Stimulated activated CD8-positive, alpha-beta memory T cell treated with anti-CD3 and anti-CD28 coated beads, Interleukin-15, amount 100 ng/mL, for 24 hours (primary cell): ENCODE measurements at places on chromosomes 13 and 19.

DNA sequence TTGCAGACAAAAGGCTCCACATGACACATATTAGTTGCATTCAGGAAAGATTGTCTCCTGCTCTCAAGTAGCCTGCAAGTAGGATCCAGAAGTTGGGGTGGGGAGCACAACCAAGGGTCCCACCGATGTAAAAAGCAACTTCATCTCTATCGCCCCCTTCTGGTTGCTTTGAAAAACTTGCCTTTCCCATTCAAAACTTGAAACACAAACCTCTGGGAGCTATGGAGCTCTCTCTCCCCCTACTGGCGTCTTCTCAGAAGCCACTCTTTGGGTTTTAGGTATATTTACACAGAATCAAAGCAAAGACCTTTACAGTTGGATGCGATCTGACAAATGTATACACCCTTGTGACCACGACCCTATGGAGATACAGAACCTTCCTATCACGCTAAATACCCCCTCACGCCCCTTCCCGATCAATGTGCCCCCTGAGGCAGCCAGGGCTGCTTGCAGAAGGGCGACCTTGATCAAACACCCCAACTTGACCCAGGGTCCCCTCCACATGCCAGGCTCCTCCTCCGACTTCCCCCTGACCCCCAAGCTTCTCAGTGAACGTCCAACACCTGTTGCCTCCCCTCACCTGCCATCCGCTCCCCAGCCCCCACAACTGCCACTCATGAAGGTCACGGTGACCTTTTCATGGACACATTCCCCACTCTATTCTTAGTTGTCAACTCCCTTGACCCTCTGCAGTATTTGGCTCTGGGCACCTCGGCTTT is 10.1 kb downstream of the NOSIP start:
- no peak for DNase-seq

- DNase-seq = no peak
These were observed 66.0 kb upstream of the TPP2 start for GRCh38 chr13:102530751-102531150.

- DNase-seq = no peak
These were observed 9.1 kb downstream of the TLE5 start for GRCh38 chr19:3053218-3053621.

DNA sequence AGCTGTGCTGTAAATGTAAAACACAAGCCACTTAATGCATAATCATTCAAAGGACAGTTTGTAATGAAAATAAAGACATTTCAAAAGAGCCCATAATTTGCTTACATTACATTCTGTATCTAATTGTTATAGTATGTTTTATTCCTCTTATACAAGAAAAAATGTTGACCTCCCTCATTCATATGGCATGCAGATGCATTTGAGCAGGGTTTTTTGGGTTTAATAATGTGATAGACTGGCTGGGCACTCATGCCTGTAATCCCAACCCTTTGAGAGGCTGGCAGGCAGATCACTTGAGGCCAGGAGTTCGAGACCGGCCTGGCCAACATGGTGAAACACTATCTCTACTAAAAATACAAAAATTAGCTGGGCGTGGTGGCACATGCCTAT is 11.6 kb upstream of the ARL11 start:
- DNase-seq = no peak

- DNase-seq = no peak
These were observed 921 bp upstream of the POLD1 start for GRCh38 chr19:50383001-50383851.

GRCh38 chr19:35006342-35006998 is 6.3 kb downstream of the GRAMD1A start:
- DNase-seq = no peak

GRCh38 chr19:46975011-46975924 is 44.4 kb upstream of the NPAS1 start:
- DNase-seq = no peak

GRCh38 chr19:3178973-3179738 is 587 bp downstream of the S1PR4 start:
- DNase-seq = no peak

GRCh38 chr19:35169221-35169995 is 14.9 kb downstream of the FXYD5 start:
- no peak for DNase-seq

- no peak for DNase-seq
These were observed 22.8 kb downstream of the HAUS8 start for GRCh38 chr19:17052439-17052838.

GRCh38 chr13:103156346-103156998 is 90.3 kb upstream of the SLC10A2 start:
- no peak for DNase-seq

- no peak for DNase-seq
These were observed 17.7 kb downstream of the SBNO2 start for GRCh38 chr19:1156305-1156801.

DNA sequence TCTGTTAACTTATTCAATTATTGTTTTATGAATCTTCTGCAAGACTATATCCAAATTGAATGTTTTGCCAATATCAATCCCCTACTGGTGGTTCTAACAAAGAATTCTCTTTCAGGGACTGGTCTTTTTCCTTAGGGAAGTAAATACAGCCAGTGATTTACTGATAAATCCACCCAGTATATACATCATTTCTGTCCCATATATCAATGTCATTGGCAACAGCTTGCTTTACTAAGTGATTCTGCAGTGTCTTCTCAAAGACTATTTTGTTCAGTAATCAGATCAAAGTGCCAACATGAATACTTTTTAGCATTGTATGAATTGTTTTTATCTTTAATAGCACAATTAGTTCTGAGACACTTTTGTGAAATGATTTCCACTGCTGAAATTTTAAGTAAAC is 114.0 kb upstream of the OBI1 start:
- DNase-seq = no peak

- no peak for DNase-seq
These were observed 165.8 kb downstream of the KCTD12 start for GRCh38 chr13:76720416-76720815.

- no peak for DNase-seq
These were observed 8.7 kb upstream of the ATP12A start for GRCh38 chr13:24671386-24672113.

DNA sequence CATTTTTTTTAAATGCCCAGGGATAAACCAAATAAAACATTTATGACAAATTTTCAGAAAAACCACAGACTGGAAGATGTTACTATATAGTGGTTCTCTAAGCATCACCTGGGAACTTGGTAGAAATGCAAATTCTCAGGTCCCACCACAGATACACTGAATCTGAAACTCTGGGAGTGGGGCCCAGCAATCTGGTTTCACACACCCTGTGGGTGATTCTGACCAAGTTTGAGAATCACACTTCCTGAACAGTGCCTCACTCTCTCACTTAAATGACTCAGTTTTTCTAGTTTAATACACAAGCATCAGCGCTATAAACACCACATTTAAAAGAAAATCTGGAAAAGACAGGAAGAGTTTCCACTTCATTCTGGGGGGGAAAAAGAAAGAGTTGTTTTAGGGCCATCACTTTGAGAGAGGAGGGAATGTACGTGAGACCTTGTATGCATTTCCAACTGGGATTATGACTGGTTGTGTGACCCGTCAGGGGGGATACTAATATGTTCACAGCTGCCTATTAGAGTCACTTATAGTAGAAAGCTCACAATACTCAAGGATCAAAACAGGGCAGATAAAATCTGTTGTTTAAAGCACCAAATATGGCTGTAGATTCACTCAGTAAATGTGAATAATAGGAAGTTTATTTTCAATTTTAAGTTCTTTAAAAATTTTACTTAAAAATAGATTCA is 567.7 kb downstream of the GPC6 start:
- DNase-seq = peak; percentile 1

GRCh38 chr13:73844986-73845385 is 289.2 kb downstream of the KLF12 start:
- no peak for DNase-seq

DNA sequence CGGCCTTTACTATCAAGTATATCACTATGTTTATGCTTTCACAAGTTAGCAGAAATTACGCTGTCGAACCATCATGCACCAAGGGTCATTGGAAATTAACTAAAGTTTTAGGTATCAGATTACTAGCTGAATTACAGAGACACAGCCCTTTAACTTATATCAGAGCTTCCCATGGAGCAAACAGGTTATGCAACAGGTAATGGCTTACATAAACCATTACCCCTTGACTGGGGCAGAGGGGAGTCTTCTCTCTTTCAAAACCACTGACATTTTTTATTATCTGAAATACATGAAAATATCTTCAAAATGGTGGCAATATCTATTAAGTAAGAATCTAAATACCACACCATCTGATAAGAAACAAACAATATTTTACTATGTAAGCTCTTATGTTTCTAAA is 1692.9 kb upstream of the SLC10A2 start:
- DNase-seq = no peak

DNA sequence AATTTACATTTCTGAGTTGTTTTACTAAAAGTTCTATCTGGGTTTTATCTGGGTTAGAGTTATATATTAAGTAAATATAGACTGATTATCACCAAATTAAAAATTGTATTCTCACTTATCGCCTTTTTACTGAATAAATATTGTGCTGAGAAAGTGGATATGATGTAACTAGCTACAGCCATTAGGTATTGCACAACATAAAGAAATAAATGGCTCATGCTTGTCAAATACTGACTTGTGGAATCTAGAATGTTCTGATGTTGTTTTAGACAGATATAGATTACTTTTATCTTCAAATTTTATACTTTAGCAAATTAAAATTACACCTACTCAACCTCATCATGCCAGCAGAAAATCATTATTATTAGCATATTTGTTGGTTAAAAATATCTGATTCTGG is 1277.1 kb upstream of the MIR17HG start:
- no peak for DNase-seq

DNA sequence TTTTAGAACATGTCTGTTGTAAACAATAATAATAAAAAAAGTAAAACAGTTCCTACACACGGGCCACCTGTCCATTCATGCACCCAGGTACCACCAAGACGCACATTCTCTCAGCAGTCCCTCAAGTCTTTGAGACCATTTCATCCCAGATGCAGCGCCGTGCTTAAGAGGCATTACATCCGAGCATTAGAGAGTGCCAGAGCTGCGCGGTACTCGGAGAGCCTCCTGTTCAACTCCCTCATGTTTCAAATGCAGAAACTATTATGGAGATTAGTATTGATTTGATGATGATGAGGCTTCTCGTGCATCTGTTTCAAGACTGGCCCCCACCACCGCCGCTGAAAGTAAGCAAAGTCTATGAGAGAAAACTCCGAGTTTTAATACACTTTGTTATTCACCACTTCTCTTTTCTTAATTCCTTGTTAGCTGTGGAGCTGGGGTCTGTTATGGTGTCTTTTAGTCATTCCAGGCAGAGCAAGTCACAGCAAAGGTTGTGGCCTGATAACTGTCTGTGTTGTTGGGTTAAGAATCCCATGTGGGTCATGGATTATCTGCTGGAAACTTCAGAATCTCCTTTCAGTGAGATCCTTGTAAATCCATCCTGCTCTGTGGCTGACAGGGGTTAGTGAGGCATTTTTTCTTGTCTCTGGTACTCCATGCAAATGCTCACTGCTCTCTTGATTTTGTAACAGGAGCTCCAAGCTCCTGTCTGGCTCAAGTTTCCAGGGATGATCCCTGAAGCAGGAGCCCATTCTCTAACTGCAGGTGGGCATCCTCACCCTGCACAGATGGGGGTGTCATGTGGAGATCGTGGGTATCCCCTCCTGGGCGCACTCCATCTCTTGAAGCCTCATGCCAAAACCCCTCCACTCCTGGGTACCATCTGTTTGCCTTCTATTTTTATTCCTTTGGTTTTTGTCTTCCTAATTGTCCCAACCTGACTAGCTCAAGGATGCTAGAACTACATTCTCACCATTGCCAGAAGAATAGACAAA is 74.9 kb upstream of the MTIF3 start:
- DNase-seq = no peak

DNA sequence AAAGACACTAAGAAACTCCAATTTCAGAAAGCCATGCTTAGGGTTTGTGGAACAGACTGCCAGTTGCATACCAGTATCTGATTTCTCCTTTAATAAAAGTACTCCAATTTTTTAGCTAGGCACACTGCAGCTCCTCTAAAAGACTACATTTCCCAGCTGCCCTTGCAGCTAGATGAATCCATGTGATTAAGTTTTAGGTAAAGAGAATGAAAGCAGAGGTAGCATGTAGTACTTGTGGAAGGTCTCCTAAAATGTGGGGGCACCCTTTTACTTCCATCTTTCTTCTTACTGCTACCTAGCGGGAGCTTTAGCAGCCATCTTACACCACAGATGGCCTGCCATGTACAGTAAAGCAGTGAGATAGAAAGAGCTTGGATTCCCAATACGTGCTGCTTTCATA is 33.0 kb upstream of the TSC22D1 start:
- no peak for DNase-seq

- DNase-seq = no peak
These were observed 95.4 kb downstream of the PCDH17 start for GRCh38 chr13:57726981-57727380.

GRCh38 chr13:33179463-33179862 is 106.1 kb downstream of the STARD13 start:
- no peak for DNase-seq

GRCh38 chr13:112728375-112729126 is 38.7 kb downstream of the ATP11A start:
- no peak for DNase-seq

DNA sequence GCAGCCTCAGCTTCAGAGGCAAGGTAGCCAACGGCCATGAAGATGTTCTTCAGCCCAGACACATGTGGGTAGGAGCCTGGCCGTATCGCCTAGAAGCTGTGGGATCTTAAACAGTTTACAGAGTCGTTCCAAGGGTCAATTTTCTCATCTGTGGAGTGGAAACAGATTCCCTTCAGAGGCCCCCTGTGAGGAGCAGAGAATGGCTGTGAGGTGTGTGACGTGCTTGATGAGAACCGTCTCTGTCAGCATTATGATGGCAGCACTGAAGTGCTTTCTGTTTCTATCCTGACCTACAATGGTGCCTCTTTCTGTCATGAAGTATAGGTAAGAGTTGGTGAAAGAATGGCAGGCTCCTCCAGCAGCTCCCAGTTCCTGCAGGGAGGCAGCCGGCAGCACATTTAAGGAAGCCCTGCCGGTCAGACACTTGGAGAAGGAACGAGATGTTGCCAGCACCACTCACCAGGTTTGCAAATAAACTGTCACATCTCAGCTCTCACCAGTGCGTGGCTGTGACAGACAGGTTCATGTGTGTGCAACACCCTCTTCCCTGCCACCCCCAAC is 277.3 kb downstream of the FOXO1 start:
- DNase-seq = no peak

- no peak for DNase-seq
These were observed at the start of gene PCDH17 for GRCh38 chr13:57631596-57632275. TSS of gene PCDH17 (plus strand) at chr13:57631744. CDS start at chr13:57632547, 803 bp downstream.

- DNase-seq = no peak
These were observed 504.9 kb downstream of the DIAPH3 start for GRCh38 chr13:59658738-59659330.

GRCh38 chr19:46378268-46378667 is 31.4 kb downstream of the PPP5C start:
- DNase-seq = no peak

GRCh38 chr19:50496189-50497021 is 14.6 kb downstream of the JOSD2 start:
- DNase-seq = no peak
